ENCODE measurements at places on chromosomes 4 and X. TPM values are rescaled to one million over a fixed set of nuclear protein-coding genes. Genes with fewer than 3 reads are reported as not detected.

The ARHGAP24 gene
- total RNA-seq: 1.5 TPM

The POU3F4 gene
- not detected for total RNA-seq

The PAGE1 gene
- not detected for total RNA-seq

The GSX2 gene
- not detected for total RNA-seq

- DNase-seq: no peak
Observed at GRCh38 chr4:143341186-143341755, 4.6 kb downstream of the GAB1 start.

GRCh38 chr4:173862754-173863153, 332.7 kb upstream of the HAND2 start:
- no peak for DNase-seq
